Hypothalamus (tissue), 51 donors: ENCODE measurements at places on chromosomes 7 and 10.

DNA sequence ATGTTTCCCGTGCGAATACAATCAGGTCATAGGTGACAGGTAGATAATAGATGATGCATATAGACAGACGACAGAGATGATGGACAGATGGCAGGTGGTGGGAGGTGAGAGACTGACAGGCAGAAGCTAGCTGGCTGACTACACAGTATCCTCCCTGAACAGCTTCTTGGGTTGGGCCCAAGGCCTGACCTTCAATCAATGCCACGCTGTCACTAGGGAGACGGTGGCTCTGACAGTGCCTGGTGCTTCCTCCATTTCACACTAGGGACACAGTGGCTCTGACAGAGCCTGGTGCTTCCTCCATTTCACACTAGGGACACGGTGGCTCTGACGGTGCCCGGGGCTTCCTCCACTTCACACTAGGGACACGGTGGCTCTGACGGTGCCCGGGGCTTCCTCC, 200.1 kb downstream of the DIP2C start:
- DNase-seq, result no peak

DNA sequence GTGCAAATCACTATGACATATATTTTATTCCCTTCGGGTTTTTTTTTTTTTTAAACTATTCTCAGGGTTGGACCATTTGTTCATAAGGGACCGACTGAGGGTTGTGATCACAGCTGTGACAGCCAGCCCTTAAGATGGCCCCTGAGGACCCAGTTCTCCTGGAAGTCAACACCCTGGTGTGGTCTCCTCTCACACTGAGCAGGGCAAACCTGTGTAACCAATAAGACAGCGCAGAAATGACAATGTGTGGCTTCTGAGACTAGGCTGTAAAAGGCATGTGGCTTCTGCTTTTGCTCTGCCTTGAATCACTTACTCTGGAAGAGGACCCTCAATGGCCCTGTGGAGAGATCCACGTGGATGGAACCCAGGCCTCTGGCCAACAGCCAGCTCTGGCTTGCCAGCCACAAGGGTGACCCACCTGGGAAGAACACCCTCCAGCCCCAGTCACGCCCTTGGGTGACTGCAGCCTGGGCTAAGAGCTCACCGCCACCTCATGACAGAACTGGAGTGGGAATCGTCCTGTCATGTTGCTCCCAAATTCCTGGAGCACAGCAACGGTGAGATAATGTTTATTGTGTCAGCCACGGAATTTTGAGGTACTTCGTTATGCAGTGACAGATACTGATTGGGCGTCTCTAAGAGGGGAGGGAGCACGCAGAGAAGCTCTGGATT, 127.1 kb downstream of the CLEC2L start:
- DNase-seq, result no peak

DNA sequence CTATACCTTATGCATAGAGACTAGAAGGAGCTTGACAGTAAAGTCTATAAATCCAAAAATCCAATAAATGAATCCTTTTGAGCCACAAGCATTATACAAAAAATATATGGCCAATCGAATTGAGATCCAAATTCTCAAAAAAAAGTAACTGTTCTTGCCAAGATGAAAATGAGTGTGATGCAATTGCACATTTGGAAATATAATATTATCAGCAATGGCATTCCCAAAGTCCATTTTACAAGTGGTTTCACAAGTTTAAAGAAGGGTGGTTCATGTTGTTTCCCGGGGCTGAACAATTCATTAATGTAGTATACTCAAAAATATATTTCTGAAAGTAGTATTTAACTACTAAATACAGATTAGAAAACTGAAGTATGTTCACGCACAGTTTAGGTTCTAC, 7.3 kb downstream of the RP9 start:
- DNase-seq, result no peak

DNA sequence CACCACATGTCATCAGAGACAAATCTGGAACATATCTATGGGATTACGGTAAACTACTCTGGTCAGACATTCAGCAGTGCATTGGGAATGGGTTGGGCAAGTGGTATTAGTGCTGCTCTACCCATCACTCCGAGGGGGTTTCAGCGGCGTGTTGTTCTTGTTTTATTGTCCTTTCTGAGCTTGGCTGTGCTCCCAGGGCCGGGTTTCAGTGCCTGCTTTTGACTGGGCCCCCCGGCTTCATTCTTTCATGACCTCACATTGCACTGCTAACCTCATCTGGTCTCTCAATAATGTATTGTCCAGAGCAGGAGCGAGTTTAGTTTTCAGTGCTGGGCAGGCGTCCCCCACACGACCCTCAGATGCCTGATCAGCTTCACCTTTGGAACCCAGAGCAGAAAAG, 364.6 kb downstream of the PAXIP1 start:
- no peak for DNase-seq

DNA sequence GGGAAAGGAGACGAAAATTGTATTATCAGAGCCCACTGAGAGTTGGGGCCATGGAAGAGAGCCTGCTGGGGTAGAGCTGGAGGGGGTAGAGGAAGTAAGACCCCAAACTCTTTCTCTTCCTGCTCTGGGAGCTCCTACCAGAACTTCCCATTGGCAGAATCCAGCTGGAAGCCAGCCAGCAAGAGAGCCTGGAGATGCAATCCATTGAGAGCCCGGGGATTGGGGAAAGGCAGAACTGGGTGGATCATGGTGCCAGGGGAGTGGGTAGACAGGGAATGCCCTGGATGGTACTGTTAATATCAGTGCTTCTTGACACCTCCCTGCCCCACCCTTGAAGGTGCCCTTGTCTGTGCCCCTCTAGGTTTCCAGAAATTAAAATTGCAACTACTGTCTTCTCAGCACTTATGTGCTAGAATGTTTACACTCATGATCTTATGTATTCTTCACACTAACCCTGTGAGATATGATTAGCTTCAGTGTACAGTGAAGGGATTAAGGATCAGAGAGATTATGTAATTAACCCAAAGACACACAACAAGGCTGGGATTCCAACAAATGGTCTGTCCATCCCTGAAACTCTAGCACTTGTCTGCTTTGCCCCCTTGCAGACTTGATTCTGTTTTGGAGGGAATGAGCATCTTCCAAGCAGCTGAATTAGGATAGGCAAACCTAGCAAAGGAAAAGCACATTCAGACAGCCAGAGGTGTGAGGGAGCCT, 154.1 kb downstream of the C10orf105 start:
- DNase-seq, result no peak

- DNase-seq, result no peak
Measured at GRCh38 chr10:129021594-129022304, 445.3 kb upstream of the MGMT start.
